ENCODE measurements at places on chromosomes 13 and 19.

- no peak for DNase-seq
Measured at GRCh38 chr19:4401769-4402170, 670 bp upstream of the CHAF1A start.

DNA sequence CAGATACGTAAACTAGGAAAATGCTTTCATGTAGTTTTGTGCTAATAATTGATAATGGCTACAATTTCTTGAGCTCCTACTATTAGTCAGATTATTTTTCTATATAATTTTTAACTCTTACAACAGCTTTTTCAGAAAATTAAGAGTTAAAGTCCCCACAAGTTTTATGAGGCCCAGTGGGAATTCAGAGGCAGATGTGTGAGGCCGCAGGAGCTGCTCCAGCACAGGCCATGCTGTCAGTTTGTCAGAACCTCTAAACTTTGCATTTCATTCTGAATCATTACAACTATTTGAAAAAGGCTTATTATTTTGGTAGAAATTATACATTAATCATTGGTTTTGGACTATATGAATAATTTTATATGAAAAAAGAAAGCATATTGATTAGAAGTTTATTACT lies 370.8 kb downstream of the MYO16 start:
- no peak for DNase-seq

DNA sequence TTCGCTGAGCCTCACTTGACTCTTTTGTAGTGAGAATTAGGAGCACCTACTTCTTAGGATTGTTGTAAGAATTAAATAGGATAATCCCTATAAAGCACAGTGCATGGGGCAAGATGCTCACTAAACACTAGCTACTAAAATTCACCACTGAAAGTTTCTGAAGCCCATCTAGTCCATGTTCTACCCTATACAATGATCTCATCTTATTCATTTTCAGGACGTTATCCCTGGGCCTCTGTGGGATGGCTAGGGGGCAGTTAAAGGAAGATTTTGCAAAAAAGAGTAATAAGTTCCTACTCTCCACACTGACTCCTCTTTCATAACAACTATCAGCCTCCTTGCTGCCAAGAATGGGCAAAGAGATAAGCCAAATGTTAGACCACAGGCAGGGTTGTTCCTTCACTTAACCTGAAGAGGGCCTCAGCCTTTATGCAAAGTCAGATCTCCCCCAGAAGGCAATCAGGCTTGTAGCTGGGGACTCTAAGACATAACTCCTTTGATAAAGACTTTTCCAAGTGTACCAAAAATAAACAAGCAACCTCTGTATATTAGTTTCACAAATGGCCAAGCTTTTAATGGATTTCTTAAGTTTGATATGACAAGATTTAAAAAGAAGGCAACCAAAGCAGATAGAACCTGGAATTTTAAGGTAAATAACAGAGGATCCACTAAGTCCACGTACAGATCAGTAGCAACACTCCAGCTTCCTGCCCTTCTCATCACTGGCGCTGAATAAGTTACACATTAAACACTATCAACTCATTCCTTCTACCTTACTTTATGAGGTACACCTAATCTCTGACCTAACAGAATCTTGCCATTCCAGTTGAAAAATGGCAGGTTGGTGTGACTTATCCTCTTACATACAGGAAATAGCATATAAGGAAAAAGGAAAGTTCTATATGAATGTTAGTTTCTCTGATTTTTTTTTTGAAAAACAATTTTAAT lies 44.4 kb downstream of the ELF1 start:
- no peak for DNase-seq

GRCh38 chr19:50555033-50555432 lies 13.2 kb downstream of the LRRC4B start:
- no peak for DNase-seq

DNA sequence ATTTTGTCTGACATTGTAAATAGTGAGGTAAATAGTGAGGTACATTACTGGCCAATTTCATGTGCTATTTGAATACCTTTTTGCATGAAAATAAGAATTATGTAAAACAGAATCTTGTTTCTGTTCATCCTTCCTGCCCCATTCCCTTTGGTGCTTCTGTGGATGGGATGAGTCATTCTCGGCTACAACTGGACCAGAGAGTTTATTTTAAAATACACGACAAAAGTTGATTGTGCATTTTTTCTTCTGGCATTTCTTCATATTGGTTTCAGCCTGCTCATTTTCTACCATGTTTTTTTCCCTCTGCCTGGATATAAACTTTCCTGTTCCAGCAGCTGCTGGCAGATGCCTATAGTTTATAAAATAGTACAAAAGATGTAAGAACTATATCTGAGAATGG lies 107.5 kb downstream of the CYSLTR2 start:
- no peak for DNase-seq

GRCh38 chr13:59398127-59398526 lies 765.6 kb downstream of the DIAPH3 start:
- no peak for DNase-seq

DNA sequence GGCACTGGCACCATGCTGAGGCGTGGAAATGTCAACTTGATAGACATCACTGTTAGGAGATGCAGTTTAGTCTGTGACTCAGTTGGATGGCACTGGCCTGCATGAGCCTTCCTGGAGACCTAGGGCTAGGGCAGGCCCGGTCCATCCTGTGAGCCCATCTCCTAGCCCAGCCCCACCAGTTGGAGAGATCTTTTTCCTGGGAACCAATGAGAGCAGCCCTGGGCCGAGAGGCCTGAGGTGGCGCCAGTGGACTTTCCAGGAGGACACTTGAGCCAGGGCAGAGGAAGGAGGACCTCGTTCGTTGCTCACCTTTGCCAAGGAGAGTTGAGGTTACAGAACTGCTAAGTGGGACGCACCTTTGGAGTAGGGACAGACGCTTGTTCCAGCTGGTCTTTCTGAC lies 100.5 kb upstream of the TEX29 start:
- no peak for DNase-seq

DNA sequence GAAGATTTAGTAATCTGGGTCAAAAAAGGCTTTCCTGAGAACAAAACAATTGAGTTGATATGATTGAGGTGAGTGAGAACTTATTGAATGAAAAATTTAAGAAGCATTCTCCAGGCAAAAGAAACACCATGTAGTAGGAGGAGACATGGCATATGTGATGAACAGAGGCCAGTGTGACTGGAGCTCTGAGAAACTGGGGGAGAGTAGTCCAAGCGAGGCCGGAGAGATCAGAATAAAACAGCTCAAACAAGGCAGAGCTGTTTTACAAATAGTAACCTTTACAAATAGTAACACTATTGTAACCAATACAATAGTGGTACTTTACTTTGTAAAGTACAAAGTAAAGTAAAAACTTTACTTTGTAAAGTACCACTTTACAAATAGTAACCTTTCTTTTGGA lies 1159.1 kb downstream of the PCDH9 start:
- no peak for DNase-seq

GRCh38 chr13:20425819-20426219 lies 99.8 kb downstream of the CRYL1 start:
- no peak for DNase-seq

DNA sequence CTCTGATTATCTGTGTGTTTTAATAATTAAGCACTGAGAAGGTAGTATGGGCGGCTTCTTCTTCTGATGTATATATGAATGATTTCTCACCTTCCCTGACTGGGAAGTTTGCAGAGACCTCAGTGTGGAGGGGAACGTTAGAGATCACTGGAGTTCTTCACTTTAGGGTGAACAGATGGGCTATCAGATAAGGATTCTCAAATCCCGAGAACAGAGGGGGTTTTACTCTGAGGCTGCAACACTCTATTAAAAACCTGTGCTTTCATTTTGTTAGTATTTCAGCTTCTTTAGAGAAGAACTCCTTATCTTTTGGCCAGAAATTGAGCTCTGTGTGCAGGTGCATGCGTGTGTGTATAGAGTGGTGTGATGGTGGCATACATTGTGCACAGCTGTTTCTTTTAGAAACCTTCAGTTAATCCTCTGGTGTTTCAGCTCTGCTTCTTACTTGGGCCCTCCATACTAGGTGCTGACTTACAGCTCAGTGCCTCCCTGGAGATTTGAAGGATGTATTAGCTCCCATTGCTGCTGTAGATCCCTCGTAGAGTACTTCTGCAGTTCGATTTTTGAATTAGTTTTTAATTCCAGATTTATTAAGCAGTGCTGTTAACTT lies 45.3 kb upstream of the PCDH9 start:
- DNase-seq, result no peak

- no peak for DNase-seq
Measured at GRCh38 chr13:33816912-33817311, 1.0 kb upstream of the RFC3 start.

DNA sequence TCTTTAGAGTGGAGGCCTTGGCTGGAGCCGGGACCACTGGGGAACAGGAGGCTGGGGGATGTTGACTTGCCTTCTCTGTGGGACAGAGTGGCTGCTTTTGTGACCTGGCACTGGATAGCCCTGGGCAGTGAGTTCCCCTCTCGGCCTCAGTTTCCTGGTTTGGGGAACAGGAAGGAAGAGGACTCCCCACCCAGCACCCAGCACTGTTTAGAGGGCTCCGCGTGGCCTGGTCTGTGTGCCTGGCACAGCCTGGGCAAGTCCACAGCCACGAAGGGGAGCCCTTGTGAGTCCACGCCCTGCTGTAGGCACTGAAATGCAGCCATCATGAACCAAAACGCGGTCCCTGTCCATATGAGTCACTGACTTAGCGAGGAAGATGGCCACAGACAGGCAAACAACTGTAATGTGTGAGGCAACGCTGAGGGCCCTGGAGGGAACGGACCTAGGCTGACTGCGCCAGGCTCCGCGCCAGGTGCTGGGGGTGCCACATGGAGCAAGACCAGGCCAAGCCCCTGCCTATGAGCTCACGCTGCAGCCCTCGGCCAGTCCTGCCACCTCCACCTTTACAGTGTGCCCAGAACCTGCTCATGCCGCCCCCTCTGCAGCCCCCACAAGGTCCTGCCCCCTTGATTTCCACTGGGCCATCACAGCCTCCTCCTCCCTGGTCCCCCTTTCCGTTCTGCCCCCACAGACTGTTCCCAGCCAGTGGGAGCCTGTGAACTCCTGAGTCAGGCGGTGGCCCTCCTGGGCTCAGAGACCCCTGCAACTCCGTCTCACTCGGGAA lies 35.5 kb downstream of the PAK4 start:
- DNase-seq, result no peak

DNA sequence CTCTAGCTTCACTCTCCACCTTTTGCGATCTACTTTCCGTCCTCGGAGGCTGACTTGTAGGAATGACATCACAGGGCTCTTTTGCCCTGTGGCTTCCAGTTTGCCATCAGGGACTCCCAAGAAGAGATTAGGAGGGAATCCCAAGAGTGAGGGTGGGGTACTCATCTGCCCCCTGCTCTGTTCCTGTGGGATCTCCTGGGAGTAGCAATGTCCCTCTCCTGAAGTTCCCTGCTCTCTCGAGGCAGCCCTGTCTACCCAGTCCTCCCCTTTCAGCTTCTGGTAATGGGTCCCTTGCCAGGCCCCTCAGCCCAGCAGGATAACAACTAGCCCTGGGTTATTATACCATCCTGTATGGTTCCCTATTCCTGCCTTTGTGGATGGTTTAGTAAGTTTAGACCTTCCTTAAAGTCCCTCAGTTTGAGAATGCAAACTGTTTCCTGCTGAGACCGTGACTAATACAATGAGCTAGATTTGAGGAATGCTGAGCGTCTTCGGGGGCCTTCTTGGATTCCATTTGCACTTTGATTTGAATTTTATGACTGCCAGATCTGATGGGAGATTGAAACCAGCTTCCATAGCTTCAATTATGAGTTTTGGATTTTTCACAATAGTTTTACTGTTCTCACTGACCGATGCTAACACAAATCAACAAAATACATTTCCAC lies 73.7 kb upstream of the IPO5 start:
- no peak for DNase-seq

DNA sequence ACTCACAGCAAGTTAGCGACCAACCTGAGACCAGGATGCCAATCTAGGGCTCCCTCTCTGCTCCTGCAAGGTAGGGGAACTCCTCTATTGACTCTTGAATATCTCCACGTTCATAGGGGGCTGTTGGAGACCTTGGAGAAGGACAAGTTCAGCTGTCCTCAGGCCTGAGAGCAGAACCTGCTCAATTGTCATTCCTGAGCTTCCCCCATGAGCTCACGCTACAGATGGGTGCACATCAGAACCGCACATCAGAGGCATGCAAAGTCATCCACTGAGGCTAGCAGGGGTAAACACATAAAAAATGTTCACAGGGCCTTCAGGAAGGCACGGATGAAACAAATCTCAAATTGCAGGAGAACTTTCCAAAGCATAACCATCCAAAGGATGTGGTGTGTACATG lies 168.8 kb upstream of the ZNF507 start:
- no peak for DNase-seq
